ENCODE measurements at places on chromosomes 6 and 20.

DNA sequence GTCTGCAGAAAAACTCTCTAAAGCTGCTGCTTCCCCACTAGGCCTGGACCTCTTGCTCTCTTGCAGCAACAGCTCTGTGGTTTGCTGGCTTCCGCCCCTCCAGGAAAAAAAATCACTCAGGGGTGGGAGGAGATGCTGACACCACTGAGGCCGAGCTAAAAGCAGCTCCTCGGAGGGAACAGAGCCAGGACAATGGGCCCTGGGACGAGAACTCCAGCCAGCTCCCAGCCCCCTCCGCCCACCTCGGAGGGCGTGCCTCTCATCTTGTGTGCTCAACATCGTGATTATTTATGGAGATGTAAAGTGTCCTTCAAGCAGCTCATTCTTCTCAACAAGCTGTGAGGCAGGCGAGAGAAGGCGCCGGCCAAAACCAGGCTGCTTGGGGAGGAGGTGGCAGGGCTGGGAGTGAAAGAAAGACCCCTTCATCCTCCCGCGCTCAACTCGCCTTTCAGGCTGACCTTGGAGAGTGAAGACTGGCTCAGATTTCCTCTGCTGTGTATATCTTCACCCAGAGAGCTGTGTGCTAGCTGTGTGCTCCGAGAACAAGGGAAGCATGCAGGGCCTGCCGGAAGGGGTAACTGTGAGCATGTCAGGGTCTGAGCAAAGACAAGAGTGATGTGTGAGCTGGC, 53.5 kb upstream of the LRFN2 start:
- no peak for DNase-seq

DNA sequence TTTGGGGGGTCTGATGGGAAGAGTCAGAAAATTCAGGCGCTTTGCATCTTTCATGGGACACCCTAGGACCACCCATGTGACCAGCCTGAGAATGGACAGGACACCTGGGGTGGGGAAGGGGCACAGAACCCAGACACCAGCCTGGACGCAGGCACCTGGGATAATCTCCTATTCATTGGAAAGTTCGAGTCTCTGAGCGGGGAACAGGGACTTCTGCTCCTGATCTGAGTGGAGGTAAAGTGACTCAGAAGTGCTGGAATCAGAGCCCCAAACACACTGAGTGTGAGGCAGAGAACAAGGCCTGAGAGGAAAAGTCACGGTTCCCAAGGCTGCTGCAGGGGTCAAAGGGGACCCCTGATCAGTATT, 1.4 kb downstream of the HLA-B start:
- DNase-seq, result peak; percentile 55

GRCh38 chr6:43060034-43060754, 763 bp downstream of the KLC4 start:
- DNase-seq, result no peak

GRCh38 chr6:105459864-105460263, 57.0 kb upstream of the PREP start:
- no peak for DNase-seq

GRCh38 chr6:72363844-72364740, 257.8 kb upstream of the KCNQ5 start:
- DNase-seq, result no peak

DNA sequence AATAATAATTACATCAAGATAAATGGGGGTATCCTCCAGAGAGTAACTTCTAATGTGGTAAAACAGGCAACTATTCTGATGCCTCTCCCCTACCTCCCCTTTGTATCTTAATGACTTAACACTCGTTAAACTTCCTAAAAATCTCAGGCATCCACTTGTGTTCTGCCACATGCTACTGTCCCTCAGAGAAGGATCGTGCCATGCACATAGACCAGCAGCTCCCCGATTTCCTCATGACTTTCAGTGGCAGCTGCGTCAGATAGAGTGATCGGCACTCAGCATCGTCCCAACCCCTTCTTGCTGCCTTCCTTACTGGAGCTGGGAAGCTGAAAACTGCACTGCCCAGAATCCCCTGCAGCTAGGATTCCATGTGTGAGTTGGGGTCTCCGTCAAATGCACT, 32.1 kb downstream of the RIPOR2 start:
- DNase-seq, result no peak

DNA sequence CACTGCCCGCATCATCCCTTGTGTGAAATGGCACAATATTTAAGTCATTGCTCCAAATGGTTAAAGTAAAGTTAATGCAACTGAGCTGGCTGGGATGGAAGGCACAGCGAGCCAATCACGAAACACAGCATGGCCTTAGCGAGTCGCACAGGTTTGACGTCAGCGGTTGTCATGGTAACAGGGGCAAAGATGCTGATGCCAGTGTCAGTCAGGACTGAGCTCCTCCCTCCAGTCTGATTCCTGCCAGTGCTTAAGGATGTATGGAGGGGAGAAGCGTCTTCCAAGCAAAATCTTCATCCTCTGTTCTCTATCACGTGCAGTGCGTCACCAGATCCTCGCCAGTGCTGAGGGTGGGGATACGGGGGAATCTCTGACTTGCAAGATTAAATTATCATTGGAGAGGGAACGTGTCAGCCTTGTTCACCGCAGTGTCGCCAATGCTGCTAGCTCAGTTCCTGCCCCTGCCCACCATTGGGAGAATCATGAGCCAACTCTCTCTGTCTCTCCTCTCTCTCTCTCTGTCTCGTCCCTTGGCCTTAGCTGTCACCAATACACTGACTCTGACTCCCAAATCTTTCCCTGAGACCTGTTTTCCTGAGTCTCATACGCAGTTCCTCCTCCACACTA, 24.5 kb downstream of the TSPYL4 start:
- DNase-seq, result peak; percentile 15

DNA sequence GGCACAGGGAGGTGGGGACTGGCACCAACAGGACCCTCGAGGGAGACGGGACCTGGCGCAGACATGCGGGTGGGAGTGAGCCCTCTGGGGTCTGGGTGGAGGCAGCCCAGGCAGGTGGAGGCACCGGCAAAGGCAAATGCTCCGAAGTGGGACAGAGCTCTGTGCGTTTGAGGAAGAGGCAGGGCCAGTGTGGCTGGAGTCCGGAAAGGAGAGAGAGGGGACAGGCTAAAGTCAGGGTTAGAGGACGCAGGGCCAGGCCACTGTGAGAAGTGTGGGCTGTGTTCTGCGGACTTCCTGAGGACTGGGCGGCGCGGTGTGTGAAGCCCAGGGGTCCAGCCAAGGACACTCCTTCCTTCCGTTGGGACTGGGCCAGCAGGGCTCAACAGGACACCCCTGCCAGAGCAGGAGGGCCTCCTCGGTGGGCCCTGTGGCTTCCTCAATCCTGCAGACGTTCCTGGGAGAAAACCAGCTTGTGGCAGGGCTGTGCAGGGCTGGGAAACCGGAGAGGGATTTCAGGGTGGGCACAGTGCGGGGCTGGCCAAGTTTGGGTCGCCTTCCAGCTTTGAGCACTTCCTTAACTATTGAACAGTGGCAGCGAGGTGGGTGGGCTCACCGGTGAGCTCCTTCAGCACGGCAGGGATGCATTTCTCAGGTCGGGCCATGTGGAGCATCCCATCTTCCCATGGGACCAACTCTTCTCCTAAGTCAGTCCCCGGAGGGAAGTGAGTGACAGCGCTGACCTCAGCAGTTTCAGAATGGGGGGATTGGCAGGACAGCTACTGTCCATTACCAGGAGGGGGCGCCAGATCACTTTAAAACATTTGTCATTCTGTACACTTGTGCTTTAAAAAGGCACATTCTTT, 22.5 kb downstream of the MOCS3 start:
- peak; percentile 75 for DNase-seq

GRCh38 chr6:28776269-28777146, 147.3 kb downstream of the TRIM27 start:
- no peak for DNase-seq

GRCh38 chr6:21598674-21599023, 5.1 kb downstream of the SOX4 start:
- no peak for DNase-seq

GRCh38 chr20:4946986-4947385, 54.3 kb downstream of the SLC23A2 start:
- no peak for DNase-seq

DNA sequence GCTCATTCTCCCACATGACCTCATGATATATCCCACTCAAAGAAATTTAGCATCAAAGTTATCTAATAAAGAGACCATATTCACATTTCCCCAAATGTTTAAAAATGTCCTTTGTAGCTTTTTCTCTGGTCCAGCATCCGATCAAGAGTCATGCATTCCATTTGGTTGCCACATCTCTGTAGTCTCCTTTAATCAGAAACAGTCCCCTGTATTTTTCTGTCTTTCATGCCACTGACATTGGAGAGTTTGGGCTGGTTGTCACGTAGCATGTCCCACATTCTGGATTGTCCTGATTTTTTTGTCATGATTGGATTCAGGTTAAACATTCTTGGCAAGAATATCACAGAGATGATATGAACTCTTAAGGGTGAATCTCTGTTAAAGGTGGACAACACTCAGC, 55.7 kb downstream of the SNX5 start:
- no peak for DNase-seq
